Activated T-helper 1 cell treated with anti-CD3 and anti-CD28 coated beads, Interleukin-12 subunit alpha, Interleukin-12 subunit beta, Interleukin-2, Interleukin-4 antibody, amounts not matched to agents 30 ng/mL and 10 ng/mL and 1 ng/mL, durations not matched to agents 14 hours and 24 hours and 36 hours (primary cell): ENCODE measurements at places on chromosomes 16 and 17. TPM values are rescaled to one million over a fixed set of nuclear protein-coding genes. Genes with fewer than 3 reads are reported as not detected.
A peak's percentile ranks its signal among the peaks of the same experiment; 100 is the strongest.

Gene YPEL2
- 7.4 and 7.9 TPM in 2 replicates for total RNA-seq

Gene TM4SF5
- total RNA-seq: not detected in 2 replicates

Gene SLC12A3
- total RNA-seq: not detected in 2 replicates

Gene NRN1L
- total RNA-seq: 0.65 and 0.76 TPM in 2 replicates

Gene CLEC18B
- 0.60 TPM in 1 of 2 replicates, not detected in the other for total RNA-seq

Gene ASB16
- total RNA-seq: 0.31 and 0.42 TPM in 2 replicates

Gene TAT
- total RNA-seq: not detected in 2 replicates

Gene MT4
- total RNA-seq: not detected in 2 replicates

Gene TEX14
- 0.13 and 0.17 TPM in 2 replicates for total RNA-seq

Gene KIF18B
- total RNA-seq: 41.4 and 42.8 TPM in 2 replicates

Gene CCL18
- total RNA-seq: not detected in 2 replicates

Gene PIK3R5
- 30.5 and 33.6 TPM in 2 replicates for total RNA-seq

Gene SLX4
- total RNA-seq: 10.3 and 10.8 TPM in 2 replicates

Gene MPP3
- 0.22 and 0.47 TPM in 2 replicates for total RNA-seq

Gene RPRML
- total RNA-seq: not detected in 2 replicates

Gene ETV4
- 6.9 and 8.1 TPM in 2 replicates for total RNA-seq

Gene KRTAP2-3
- total RNA-seq: not detected in 2 replicates

Gene GAS7
- total RNA-seq: 0.16 and 0.17 TPM in 2 replicates

Gene HAGHL
- 15.8 and 19.1 TPM in 2 replicates for total RNA-seq

Gene TSNAXIP1
- total RNA-seq: 0.52 and 0.83 TPM in 2 replicates

GRCh38 chr17:42784811-42785592 is 4.6 kb downstream of the WNK4 start:
- no peak for DNase-seq

DNA sequence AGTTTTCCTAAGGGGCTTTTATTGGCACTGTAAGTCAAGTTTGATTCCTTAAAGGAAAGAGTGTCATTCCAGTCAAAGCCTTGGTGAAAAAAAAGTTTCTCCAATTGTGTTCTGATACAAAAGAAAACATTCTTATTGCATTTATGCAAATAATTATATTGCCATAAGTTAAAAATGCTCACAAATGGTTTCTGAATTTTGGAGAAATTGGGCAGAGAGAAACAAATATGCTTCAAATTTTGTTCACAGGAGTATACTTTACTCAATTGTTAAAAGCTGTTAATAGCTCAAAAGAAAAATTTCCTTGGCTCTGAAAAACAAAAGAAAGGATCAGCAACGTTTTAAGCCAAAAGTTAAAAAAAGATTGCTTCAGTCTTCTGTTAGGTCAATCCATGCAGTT is 60.2 kb downstream of the PIGL start:
- DNase-seq: no peak

GRCh38 chr17:48113201-48113676 is 5.7 kb downstream of the SNX11 start:
- peak; percentile 57 for DNase-seq

DNA sequence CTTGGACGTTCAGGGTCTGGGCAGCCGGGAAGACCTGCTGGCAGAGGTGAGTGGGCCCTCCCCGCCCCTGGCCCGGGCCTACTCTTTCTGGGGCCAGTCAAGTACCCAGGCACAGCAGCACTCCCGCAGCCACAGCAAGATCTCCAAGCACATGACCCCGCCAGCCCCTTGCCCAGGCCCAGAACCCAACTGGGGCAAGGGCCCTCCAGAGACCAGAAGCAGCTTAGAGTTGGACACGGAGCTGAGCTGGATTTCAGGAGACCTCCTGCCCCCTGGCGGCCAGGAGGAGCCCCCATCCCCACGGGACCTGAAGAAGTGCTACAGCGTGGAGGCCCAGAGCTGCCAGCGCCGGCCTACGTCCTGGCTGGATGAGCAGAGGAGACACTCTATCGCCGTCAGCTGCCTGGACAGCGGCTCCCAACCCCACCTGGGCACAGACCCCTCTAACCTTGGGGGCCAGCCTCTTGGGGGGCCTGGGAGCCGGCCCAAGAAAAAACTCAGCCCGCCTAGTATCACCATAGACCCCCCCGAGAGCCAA is 8.6 kb upstream of the ABCC3 start:
- peak; percentile 38 for DNase-seq

DNA sequence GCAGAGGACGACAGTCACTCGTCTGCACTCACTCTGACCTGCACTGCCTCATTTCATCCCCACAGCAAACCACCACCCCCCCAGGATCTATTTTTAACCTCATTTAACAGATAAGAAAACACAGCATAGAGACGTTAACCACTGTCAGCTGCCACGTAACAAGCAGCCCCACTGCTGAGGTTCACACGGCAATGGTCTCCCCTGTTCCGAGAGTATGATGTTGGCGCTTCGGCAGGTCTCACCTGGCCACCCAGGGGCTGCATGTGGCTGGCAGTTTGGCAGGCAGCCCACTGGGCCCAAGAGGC is 16.1 kb downstream of the ZNF469 start:
- no peak for DNase-seq

GRCh38 chr17:16052486-16052885 is 52.9 kb downstream of the TTC19 start:
- DNase-seq: no peak

- DNase-seq: no peak
Measured at GRCh38 chr16:55661941-55662643, 6.3 kb downstream of the SLC6A2 start.

GRCh38 chr17:29918922-29919856 is 10.8 kb downstream of the SSH2 start:
- no peak for DNase-seq

- DNase-seq: no peak
Measured at GRCh38 chr17:82152114-82152513, 54.1 kb upstream of the FASN start.

GRCh38 chr17:2911035-2911754 is 115.0 kb downstream of the RAP1GAP2 start:
- DNase-seq: no peak

- no peak for DNase-seq
Measured at GRCh38 chr16:10036956-10037355, 145.3 kb downstream of the GRIN2A start.

- DNase-seq: no peak
Measured at GRCh38 chr17:8821446-8822105, 22.4 kb upstream of the MFSD6L start.

- no peak for DNase-seq
Measured at GRCh38 chr16:3951861-3952736, 71.6 kb upstream of the CREBBP start.

GRCh38 chr16:149024-149660 is 3.3 kb upstream of the HBZ start:
- DNase-seq: no peak

DNA sequence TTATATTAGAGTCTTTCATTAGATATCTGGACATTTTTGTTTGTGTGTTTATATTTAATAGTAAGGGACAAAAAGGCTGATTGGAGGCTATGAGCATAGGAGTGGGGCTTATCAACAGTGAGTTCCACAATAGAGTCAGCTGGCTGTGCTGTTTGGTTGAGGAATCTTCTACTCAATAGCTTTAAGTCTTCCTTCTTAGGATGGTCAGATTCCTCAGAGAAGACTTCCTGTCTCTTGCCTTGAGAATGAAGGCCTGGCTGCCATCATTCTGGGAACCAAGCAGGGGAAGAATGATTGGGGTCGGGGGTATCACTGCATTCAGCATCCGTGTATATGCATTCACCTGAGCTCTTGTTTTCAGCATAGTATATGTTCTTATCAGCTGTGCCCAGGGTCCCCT is 31.9 kb upstream of the ABCC11 start:
- DNase-seq: no peak

GRCh38 chr17:49861150-49861884 is 13.4 kb upstream of the TAC4 start:
- peak; percentile 20 for DNase-seq

GRCh38 chr17:45020354-45021138 is 30.9 kb downstream of the DCAKD start:
- no peak for DNase-seq

GRCh38 chr17:31715446-31715845 is 143.6 kb downstream of the COPRS start:
- no peak for DNase-seq

- DNase-seq: no peak
Measured at GRCh38 chr17:70987867-70988340, 818.6 kb downstream of the KCNJ2 start.

DNA sequence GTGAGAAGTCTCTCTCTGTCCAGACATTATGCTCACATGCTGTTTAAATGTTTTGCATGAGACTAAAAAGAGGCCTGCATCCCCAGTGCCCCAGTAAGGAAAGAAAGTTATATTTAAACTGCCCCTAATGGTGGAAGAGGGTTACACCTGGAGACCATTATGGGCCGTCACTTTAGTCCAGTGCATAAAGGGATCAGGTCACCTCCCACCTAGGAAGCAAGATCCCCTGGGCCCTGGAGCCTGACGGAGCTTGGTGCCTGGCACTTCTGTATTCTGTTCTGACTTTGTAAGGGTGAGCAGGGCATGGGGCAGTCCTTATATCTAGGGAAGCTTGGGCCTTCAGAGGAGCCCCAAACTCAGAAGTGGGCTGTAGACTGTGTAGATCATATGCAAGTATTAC is 67.9 kb downstream of the CPPED1 start:
- no peak for DNase-seq

GRCh38 chr16:88886845-88887521 is 20.5 kb upstream of the PABPN1L start:
- no peak for DNase-seq

DNA sequence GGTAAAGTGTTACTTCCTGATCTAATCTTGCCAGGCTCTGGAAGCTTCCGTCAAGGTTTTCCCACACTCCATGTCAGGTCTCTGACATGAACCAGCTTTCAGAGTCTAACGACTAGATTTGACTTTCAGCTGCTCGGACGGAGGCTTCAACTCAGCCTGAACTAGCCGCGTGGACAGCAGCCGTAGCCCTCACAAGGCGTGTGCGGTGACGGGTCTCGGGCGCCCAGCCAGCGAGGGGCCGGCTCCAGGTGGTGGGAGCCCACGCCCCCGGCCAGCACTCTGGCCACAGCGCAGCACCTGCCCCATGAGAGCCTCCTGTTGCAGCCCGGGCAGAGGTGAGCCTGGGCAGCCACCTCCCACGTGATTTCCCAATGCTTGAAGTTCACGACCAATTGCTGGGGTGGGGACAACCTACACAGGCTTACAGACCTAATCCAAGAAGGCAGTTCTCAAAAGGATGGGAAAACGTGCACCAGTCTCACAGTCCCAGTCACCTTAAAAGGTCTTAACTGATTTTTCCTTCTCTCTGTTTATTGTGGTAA is 45.5 kb downstream of the TBC1D16 start:
- DNase-seq: no peak

DNA sequence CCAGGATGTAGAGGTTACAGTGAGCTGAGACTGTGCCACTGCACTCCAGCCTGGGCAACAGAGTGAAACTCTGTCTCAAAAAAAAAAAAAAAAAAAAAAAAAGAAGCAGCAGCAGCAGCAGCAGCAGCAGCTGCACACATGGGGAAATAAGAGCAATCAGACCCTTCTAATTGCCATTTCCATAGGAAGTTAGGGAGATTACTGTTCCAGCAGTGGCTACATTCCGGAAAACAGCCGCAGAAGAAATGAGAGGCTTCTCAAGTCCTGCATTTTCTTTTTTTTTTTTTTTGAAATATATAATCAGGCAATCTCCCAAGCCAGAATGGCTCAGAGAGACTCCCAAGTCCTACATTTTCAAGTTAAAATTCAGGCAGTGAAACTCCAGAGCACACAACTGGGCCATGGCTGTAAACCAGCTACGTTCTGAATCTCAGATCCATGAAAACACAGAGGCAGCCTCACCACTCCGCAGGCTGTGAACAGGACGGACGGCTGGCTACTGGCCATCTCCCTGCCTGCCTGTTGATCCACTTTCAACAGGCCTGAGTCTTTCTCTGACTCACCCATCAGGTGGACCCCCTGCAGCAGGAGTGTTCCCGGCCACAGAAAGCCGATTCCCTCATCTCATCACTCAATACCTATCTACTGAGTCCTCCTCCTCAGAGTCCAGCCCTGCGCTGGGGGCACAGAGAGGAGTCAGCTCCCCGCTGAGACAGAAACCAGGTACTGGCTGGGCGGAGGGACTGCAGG is 15.0 kb downstream of the TRPV1 start:
- no peak for DNase-seq

GRCh38 chr16:24318680-24319079 is 62.5 kb downstream of the CACNG3 start:
- DNase-seq: no peak

GRCh38 chr16:47463771-47464624 is 2.9 kb downstream of the PHKB start:
- DNase-seq: no peak

DNA sequence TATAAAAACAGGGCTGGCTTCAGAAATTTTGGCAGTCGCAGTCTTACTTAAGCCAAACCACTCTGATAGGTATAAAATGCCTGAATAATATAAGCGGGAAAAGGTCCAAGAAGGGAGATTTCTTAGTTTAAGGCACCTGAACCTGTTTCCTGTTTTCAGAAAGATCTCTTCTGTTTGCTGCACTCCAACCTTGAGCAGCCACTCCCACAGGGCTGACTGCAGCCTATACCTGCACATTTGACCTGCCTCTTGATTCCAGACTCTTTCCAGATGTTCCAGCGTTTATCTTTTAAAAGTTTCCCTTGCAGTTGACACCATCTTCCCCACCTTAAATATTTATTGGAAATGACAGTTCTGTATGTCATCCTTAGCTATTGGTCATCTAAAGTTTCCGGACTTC is 132.2 kb downstream of the SKAP1 start:
- no peak for DNase-seq

- no peak for DNase-seq
Measured at GRCh38 chr16:58684001-58684353, 593 bp downstream of the SLC38A7 start.

DNA sequence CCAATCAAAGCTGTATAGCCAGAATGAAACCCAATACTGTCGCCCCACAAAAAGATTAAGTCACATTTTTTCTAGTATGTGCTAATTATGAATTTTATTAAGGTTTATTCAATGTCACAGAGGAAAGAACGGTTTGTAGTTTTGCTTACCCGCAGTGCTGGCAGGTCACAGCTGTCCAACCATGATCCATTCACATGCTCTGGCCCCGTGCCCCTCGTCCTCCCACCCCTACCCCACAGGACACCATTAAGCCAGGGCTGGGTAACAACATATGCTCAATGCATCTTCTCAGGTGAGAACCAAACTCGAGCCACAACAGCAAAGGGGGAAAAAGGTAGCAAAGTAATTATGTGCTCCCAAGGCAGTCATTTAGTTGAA is 589 bp upstream of the FBF1 start:
- no peak for DNase-seq

GRCh38 chr17:42050393-42051012 is at the start of gene C17orf113:
C17orf113 (minus strand) TSS chr17:42050601; CDS start chr17:42043376, 7,225 bp downstream.
- DNase-seq: no peak
